ENCODE measurements at places on chromosomes 12 and 14. TPM values are rescaled to one million over a fixed set of nuclear protein-coding genes. Genes with fewer than 3 reads are reported as not detected.
A peak's percentile ranks its signal among the peaks of the same experiment; 100 is the strongest.

DNA sequence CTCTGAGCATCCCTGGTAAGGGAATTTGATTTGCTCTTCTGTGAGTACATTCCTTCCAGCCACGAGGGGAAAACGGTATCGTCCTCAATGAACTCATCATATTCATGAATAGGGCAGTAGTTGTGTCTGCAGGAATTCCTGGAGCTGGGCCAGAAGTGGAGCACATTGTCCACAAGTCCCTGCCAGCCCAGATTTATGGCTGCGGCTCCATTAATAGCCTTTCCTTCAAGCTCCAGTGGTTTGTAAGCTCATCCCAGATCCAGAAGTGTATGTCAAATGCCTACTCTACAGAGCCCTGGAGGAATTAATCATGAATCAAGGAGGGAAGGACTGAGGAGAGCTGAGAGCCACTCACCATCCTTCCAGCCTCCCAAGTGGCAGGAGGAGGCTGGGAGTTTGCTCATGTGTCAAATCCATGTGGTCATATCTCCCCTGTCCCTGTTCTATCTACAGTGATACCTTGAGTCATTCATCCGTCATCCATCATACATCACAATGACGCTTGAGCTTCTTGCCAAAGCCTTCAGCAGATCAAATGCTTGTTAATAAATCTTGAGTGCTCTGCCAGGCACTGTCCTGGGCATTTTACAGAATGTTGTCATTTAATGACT lies 65.5 kb downstream of the SVOP start:
- DNase-seq: no peak

GRCh38 chr12:123089631-123090353 lies 61.1 kb downstream of the PITPNM2 start:
- DNase-seq: no peak

- DNase-seq: no peak
Observed at GRCh38 chr12:89307474-89308253, 44.6 kb downstream of the DUSP6 start.

GRCh38 chr12:112096667-112097066 lies 11.9 kb downstream of the NAA25 start:
- no peak for DNase-seq

- DNase-seq: no peak
Observed at GRCh38 chr12:54187075-54187474, 1.7 kb downstream of the SMUG1 start.

DNA sequence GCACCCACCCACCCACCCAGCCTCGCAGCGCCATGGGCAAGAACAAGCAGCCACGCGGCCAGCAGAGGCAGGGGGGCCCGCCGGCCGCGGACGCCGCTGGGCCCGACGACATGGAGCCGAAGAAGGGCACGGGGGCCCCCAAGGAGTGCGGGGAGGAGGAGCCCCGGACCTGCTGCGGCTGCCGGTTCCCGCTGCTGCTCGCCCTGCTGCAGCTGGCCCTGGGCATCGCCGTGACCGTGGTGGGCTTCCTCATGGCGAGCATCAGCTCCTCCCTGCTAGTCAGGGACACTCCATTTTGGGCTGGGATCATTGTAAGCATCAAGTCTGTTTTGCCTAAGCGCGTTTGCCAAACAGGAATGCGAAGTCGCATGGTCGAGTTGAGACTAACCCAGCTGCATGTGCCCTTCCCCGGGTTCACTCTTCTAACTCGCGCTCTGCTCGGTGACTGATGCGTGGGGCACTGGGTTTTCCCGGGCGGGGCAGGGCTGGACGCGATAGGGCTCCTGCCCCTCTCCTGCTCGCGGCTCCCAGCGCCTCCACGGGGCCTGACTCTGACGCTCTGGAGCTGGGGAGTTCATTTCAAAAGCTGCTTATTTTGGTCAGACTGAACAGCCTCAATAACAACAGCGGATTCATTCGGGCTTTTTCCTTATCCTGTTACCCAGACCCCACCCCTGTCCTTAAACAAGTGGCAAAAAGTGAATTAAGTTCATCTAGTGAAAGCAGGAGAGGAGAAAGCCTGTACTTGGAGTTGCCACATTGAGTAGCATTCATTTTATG lies 458 bp downstream of the SSPN start:
- peak; percentile 65 for DNase-seq

DNA sequence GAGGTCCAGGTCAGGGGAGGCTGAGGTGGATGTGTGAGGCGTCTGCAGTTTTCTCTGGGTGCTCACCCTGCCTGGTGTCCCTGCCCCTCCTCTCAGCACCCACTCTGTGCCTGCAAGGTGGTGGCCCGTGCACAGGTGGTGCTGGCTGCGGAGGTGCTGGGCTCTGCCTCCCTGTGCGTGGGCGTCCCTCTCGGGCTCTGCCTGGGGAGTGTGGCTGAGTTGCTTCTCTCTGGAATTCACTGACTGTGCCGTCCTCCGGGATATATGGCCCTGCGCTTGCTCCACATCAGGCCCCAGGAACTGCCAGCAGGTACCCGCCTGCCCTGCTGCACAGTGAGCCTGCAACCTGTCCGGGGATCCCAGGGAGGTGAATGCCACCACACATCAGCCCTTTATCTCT lies 379.1 kb downstream of the TMEM121 start:
- no peak for DNase-seq

GRCh38 chr14:63551332-63551731 lies 8.2 kb upstream of the PPP2R5E start:
- DNase-seq: no peak

- peak; percentile 17 for DNase-seq
Observed at GRCh38 chr12:101792046-101792931, 38.5 kb downstream of the GNPTAB start.

GRCh38 chr12:20440408-20440807 lies 72.1 kb downstream of the PDE3A start:
- DNase-seq: no peak

GRCh38 chr14:25113394-25113793 lies 63.4 kb upstream of the STXBP6 start:
- no peak for DNase-seq

GRCh38 chr12:43540470-43540869 lies 11.5 kb downstream of the ADAMTS20 start:
- no peak for DNase-seq

DNA sequence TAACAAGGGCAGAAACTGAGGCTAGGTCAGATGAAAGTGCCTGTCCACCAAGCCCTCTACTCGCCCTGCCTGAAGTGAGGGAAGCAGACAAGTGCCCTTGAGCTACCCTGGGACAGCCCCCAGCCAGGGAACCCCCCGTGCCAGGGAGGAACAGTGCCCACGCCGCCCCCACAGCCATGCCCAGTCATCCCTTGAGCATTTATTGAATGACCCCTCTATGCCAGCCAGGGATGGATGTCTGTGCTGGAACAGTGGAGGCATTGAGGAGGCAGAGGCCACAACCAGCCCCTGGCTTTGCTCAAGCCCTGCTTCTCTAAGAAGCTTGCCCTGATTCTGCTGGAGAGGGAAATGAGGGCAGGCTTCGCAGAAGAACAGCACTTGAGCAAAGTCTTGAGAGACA lies 3.7 kb upstream of the AQP6 start:
- DNase-seq: no peak

DNA sequence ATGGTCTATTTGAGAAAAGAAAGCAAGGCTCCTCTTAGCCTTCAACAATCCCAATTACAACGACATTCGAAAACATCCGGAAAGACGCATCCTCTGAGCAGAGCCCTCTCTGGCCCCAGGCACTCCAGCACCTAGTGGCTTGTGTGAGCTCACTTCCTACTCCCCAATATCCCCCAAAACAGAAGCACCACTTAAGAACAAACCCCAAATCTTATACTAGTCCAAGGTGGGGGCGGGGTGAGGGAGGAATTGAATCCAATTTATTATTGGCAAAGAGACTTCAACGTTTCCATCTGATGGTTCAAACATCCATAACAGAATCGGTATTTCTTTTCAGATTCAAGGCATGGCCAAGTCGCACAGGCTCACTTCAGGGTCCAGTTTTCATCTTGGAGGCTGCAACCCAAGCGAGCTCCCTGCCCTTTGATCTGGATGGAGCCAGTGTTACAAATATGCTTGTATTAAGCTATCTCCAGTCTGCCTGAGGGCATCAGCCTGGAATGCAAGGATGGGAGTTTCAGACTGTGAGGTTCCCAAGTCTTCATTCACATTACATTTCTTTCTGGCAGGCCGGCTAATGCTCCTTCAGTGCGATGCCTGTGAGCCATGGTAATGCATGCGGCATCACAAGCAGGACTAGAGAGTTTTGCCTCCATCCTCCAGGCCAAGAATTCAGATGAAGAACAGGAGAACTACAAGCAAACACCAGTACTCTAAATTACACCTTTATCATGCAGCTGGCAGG lies 132.5 kb upstream of the FOXN3 start:
- DNase-seq: peak; percentile 30

DNA sequence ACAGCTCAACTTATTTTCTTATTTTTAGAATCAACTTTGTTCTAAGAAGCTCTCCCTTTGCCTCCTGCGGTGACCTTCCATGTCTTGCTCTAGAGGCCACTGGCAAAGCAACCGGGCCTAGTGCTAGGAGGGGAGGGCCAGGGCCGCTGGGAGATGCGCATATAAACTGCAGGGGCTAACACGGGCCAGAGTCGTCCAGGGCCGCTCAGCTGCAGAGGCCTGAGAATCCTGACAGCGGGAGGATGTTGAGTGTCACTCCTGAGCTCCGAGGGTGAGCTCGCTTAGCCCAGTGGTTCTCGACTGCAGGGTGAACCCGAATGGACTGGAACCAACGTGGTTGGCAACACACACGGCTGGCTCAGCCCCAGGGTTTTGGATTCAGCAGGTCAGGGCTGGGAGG lies 6.5 kb upstream of the PIWIL1 start:
- DNase-seq: no peak

GRCh38 chr14:91158091-91158790 lies 44.4 kb downstream of the DGLUCY start:
- no peak for DNase-seq

GRCh38 chr12:108816652-108817335 lies 40.6 kb downstream of the SSH1 start:
- DNase-seq: no peak

- peak; percentile 48 for DNase-seq
Observed at GRCh38 chr12:26158078-26158764, 33.4 kb upstream of the BHLHE41 start.

DNA sequence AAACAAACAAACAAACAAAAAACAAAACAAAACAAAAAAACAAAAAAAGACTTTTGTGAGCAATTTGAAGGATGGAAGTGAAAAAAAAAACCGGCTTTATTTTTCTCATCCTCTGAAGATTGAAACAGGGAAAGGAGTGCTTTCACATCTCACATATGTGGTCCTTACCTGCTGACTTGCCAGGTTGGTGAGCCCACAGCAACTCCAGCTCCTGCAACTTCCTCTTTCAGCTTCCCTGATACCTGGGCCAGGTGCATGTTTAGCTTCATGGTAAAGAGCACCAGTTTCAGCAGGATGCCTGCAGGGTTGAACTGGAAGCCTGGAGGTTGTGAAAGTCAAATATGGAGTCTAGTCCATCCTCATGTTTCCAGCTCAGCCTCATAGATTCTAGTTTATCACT lies 221.2 kb upstream of the OTX2 start:
- DNase-seq: no peak

GRCh38 chr12:55720894-55721444 lies 776 bp downstream of the RDH5 start:
- peak; percentile 71 for DNase-seq

DNA sequence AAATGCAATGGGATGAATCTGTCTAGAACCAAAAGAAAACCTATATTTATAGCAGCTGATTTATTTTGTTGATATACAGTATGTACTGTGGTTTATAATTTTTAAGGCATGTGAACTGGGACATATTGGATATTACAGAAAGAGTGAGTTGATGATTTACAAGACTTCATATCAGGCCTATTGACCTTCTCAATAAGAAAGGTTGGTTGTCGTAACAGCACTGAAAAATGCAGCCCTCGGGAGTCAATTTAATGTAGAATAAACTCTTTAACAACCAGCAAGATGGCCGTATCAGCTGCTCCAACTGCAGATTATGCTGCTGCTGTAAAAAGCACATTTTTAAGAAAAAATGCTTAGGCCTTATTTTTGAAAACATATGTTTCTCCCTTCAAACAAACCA lies 407.3 kb downstream of the GXYLT1 start:
- no peak for DNase-seq

DNA sequence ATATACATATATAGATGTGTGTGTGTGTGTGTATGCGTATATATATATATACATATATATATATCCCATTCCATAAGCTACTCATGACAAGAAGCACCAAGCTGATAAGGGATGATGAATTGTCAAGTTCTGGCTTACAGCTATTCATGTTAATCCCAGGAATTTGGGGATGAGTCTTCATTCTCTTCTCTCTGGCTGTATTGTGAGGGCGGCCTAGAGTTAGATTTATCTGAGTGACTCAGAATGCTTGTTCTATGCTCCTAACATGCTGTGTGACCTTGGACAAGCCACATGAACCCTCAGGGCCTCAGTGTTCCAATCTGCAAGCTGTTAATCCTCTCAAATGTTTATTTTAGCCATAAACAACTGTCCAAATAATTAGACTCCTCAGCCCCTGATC lies 749.0 kb downstream of the MED13L start:
- no peak for DNase-seq

DNA sequence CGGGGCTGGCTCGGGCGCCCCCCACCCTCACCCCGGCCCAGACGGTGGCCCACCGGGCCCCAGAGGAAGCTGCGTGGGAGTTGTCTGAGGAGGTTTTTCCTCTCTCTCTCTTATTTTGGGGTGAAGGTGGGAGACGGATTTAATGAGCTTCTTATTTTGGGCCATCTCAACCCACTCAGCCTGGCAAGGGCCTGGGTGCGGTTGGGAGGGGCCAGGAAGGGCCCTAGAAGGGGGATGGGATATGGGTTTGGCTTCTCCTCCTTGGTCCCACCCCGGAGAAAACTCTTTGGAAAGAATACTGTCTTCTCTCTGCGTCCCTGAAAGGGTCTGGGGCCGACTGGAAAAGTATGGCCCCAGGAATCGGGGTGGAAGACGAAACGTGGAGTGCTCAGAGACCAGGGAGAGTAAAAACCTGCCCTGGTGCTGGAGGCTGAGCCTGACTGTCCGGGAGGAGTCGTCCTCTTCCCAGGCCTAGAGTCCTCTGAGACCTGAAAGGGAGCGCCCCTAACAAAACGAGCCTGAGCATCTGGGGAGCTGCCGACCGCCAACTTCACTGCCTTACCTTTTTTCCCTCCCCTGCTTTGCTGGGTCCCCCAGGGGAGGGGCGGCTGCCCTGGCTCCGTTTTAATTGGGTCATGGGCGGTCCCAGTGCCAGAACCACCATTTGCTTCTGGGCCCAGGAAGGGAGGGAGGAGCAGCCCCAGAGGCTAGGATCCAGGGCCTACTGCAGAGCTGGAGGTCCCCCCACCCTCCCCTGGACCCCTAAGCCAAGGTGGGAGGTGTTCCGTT lies 1.6 kb downstream of the MMP14 start:
- peak; percentile 71 for DNase-seq

DNA sequence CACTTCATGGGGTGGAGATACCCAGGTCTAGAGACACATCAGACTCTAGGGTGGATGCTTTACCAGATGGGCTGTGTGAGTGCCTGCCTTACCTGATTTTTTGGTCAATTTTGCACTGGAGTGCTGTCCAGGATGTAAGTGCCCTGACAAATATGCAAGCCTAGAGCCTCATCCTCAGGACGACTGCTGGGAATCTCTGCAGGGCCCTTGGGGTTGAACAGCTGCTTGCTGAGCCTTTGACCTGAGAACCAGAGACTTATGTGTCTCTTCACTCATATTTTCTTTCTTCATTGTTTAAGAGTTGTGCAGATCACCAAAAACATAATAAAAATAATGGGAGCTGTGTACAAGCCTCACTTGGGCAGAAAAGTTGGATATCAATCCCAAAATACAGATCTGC lies 551.5 kb upstream of the ATP2B1 start:
- DNase-seq: no peak

The TAS2R14 gene
- 5.9 TPM for total RNA-seq

The PIWIL1 gene
- not detected for total RNA-seq

The MMP17 gene
- 48.5 TPM for total RNA-seq

The CCT2 gene
- total RNA-seq: 434 TPM

The GLIPR1L1 gene
- total RNA-seq: not detected

The SLC5A8 gene
- total RNA-seq: 0.35 TPM

The IFI27L1 gene
- total RNA-seq: 3.9 TPM

The GRIP1 gene
- 13.7 TPM for total RNA-seq

The C12orf42 gene
- 1.1 TPM for total RNA-seq
